ENCODE measurements at places on chromosomes 7 and 10. TPM values are rescaled to one million over a fixed set of nuclear protein-coding genes. Genes with fewer than 3 reads are reported as not detected.

- no peak for DNase-seq
Observed at GRCh38 chr10:28508304-28508925, 24.5 kb upstream of the WAC start.

DNA sequence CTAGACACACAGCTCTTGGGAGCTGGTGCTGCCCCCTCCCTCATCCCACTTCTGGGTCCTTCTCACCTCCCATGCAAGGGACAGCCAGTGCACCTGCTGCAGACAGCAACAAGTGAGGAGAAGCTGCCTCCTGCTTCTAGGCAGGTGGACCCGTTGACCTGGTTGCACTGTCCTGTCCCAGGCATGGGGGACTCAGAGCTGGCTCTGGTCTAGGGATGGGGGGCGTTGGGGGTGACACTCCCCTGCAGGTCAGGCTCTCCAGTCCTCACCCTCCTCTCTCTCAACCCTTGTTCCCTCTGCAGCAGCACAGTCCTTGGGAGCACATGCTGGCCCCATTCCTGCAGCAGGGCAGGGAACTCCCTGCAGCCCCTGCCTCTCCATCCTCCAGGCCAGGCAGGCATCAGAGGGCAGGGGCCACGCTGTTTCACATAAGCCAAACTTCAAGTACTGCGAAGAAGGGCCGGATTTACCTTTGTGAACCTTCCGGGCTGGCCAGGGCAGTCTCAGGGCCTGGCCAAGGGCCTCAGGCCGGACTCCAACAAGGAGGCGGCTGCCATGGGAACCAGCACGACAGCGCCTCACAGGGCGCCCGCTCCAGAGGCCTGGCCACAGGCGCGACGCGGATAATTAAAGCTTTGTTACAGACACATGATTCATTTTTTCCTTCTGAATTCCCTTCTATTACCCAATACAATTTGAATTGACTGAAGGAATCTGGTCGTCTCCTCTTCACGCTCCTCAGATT, 48.5 kb downstream of the RASGEF1A start:
- DNase-seq: no peak

GRCh38 chr7:101736084-101736483, 81.3 kb upstream of the CUX1 start:
- no peak for DNase-seq

DNA sequence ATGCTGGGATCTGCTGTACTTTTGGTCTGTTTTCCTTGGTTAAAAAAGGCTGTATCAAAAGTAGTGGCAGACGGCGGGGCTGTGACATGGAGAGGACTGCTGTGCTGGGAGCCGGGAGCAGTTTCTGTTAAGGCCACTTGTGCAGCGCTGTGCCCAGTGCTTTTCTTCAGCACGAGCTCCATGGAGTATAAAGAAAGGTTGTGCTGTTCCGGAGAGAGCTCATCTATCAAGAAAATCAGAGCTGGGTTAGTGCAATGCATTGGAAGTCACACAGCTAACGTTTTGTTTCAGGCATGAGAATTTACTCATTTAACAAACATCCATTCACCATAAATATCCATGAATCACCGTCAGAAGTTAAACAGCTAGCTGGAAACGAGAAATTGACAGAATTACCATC, 62.0 kb downstream of the KIAA1549 start:
- no peak for DNase-seq

GRCh38 chr7:23476286-23477156, 6.2 kb upstream of the IGF2BP3 start:
- DNase-seq: no peak

DNA sequence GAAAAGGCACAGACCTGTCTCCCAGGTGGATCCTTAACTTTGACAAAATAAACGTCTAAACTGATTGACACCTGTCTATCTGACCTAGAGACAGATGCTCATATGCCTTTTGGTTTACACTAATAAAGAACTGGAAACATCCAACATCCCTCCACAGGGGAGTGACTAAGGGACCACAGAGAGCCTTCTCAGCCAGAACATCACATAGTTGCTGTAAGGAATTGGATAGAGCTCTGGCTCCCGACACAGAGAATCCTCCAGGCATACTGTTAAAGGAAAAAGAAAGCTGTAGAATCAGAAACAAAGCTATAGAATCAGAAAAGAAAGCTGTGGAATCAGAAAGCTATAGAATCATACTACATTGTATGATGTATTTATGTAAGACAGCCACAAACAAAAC, 258.8 kb downstream of the STK31 start:
- no peak for DNase-seq

DNA sequence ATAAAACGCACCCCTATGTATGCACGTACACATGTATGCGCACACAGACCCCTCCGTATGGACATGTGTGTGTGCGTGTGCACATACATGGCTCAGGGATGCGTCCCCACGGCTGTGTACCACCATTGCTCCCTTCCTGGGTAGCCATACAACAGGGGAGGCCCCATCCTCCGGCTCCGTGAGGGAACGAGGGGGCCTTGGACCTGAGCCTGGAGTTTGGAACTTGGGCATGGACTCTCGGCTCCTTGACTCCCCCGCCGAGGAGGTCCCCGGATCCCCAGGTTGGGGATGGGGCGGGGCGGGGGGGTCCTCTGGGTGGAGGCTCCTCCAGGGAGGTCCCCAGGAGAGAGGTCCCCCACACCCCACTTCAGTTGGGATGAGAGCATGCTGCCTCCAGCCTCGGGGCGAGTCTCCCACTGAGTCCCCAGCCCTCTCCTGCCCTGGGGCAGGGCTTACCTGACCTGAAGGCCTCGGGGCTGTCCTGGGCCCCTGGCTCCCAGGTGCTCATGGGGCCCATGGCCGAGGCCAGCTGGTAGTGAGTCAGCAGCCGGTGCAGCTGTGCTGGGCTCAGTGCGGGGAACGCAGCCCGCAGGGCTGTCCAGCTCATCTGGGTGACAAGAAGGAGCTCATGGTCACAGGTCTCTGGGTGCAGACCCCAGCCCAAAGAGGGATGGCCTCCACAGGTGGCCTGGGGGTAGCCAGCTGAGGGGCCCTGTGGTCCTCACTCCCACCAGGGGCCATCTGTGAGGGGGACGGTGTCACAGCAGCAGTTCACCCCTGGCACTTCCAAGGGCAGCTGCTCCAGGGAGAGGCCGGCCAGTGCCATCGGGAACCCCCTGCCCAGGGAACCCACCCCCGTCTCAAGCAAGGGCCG, 29.9 kb downstream of the AP5Z1 start:
- no peak for DNase-seq

- DNase-seq: no peak
Observed at GRCh38 chr7:32301427-32301826, 188.8 kb downstream of the LSM5 start.

- DNase-seq: no peak
Observed at GRCh38 chr10:28300027-28300426, 2.8 kb downstream of the MPP7 start.

DNA sequence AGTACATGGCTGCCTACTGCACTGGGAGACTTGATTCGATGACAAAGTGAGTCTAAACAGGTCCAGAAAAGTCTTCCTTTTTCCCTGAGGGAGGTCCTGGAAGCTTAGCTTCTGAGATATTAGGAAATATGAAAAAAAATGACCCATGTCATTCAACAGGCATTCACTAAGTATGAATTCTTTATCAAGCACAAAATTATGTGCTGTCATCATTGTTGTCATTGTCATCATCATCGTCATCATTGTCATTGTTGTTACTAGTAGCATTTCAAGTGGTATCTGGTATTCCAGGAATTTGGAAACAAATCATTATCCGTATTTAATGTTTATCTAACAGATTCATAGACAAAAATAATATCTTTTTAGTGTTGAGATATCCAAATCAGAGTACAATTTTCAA, 49.7 kb upstream of the HECTD2 start:
- DNase-seq: no peak

GRCh38 chr10:48455392-48456151, 149.1 kb downstream of the MAPK8 start:
- no peak for DNase-seq

- DNase-seq: no peak
Observed at GRCh38 chr7:51456-52068, 140.8 kb upstream of the FAM20C start.

DNA sequence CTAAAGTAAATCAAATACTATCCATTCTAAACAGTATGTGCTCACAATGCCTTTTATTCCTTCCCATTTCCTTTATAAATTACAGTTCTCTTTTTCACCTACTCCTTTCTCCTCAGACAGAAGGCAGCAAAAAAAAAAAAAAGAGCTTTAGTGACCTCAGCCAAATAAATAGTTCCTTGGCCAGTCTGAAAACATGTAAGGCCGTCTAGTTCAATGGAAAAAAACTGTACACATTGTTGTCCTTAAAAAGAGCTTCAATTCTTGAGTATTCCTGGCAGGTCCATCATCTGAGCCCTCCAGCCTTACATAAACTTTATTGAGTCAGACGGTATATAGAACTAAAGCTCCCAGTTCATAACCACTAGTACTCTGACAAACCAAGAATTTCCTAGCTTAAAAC, 185.4 kb downstream of the CACNA2D1 start:
- DNase-seq: no peak

DNA sequence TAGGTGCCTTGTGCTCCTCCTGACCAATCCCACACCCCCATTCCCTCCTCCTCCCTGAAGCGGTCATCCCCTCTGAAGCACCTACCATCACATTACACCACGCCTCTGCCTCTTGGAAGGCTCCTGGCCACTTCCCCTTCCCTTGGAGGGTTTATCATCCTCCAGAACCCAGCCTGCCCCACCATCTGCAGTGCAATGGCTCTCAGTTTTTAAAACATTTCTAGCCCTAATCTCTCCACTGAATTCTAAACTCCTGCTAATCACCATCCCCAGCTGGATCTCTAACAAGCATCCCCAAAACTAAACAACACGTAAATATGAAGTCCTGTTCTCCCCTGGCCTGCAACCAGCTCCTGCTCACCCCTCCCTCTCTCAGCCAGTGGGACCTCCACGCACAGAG, 70.6 kb downstream of the PIP4K2A start:
- DNase-seq: no peak

- no peak for DNase-seq
Observed at GRCh38 chr7:55489552-55489951, 82.8 kb downstream of the VOPP1 start.

DNA sequence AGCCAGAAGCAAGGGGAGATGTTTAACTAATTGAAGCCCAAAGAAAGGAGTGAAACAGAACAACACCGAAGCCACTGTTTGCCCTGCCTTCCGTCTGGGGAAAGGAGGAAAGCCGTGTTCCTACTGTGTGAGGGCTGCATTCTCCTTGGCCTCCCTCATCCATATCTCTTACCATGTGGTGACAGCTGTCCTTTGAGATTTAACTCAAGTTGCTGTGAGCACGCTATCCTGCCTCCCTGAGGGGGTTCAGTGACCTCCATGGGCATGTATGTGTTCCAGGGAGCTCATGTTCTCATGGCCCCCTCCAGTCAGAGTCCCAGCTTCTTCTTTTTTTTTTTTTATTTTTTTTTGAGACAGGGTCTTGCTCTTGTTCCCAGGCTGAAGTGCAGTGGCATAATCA, 26.2 kb upstream of the CRHR2 start:
- no peak for DNase-seq

- DNase-seq: no peak
Observed at GRCh38 chr7:5681979-5682546, 99.4 kb downstream of the RNF216 start.

- no peak for DNase-seq
Observed at GRCh38 chr7:41796331-41796730, 93.4 kb upstream of the INHBA start.

- DNase-seq: no peak
Observed at GRCh38 chr10:32713560-32713959, 244.5 kb downstream of the ITGB1 start.

DNA sequence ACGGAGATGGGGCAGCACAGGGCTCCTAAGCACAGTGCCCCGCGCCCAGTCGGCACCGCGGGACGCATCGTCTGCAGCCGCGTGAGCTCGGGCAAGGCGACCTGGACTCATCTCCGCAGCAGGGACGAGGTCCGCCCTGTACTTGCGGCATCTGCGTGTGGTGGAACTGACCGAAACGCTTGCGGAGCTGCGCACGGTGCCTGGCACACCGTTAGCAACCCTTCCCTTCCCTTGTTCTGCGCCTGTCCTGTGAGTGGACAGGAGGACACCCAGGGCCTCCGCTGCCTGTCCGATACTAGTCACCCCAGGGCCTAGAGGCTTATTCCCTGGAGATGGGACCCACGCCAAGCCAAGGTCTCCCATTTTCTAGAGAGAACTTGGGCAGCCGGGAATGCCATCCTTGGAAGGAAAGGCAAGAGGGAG, 98.5 kb downstream of the WDR11 start:
- no peak for DNase-seq

DNA sequence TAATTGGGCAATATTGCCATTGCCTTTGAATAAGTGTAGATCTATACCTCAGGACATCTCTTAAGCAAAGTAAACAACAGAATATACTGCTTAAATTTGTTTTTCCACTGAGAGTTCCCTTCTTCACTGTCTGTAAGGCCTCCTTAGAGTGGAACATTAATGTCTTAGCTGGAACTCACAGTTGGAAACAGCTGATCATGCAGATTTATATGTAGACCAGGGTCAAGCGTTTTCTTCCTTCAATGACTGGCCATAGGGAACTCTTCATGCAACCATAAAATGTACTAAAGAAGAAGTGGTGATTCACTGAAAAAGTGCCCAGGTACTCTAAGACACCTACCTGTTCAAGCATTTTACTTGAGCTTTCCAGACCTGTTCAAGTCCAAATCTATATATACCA, 18.3 kb upstream of the TBX20 start:
- DNase-seq: no peak

DNA sequence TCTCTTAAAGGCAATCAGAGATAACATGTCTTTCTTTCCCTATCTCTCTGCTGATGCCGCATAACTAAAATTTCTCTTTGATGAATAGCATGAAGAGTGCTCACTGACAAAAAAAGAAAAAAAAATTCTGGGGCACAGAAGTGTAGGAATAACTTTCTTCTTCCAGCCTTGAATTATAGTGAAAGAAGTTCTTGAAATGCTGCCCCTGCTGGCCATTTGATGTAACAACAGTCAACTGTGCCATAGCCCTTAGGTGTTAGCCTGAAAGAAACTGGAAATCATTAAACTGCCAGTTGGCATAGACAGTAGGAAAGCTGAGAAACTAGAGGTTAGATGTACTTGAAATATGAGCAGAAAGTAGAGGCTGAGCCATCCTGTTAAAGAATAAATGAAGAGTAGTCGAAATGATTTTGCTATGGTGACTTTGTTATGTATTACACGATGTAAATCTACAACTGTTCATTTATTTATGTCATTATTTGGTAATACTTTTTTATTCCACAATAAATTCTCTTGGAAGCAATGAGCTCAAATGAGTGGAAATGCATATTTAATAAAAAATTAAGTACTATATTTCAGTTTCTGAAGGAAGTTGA, 48.3 kb upstream of the FAM171A1 start:
- peak; percentile 33 for DNase-seq

The PPP1R3C gene
- 8.7 TPM for total RNA-seq

The CAV2 gene
- 144 TPM for total RNA-seq

The AZGP1 gene
- total RNA-seq: 127 TPM

The CHAT gene
- total RNA-seq: not detected

The GLRX3 gene
- total RNA-seq: 37.3 TPM

The CALHM1 gene
- not detected for total RNA-seq

The FAM24B gene
- 8.6 TPM for total RNA-seq

The SMO gene
- 40.4 TPM for total RNA-seq

The CHST3 gene
- total RNA-seq: 56.4 TPM

The CFAP70 gene
- total RNA-seq: 8.6 TPM

The ARL3 gene
- 16.1 TPM for total RNA-seq

The RNF133 gene
- 1.3 TPM for total RNA-seq

The PCLO gene
- 0.78 TPM for total RNA-seq

The ASNS gene
- total RNA-seq: 12.4 TPM

The PLXDC2 gene
- total RNA-seq: 55.2 TPM

The NUTM2A gene
- 2.4 TPM for total RNA-seq

The GALNT17 gene
- total RNA-seq: 82.5 TPM

The SPDYE2 gene
- not detected for total RNA-seq
